Activated T-cell treated with anti-CD3 and anti-CD28 coated beads, Interleukin-2, amount 50 U/mL, for 72 hours (primary cell): ENCODE measurements at places on chromosomes 3 and 15.

DNA sequence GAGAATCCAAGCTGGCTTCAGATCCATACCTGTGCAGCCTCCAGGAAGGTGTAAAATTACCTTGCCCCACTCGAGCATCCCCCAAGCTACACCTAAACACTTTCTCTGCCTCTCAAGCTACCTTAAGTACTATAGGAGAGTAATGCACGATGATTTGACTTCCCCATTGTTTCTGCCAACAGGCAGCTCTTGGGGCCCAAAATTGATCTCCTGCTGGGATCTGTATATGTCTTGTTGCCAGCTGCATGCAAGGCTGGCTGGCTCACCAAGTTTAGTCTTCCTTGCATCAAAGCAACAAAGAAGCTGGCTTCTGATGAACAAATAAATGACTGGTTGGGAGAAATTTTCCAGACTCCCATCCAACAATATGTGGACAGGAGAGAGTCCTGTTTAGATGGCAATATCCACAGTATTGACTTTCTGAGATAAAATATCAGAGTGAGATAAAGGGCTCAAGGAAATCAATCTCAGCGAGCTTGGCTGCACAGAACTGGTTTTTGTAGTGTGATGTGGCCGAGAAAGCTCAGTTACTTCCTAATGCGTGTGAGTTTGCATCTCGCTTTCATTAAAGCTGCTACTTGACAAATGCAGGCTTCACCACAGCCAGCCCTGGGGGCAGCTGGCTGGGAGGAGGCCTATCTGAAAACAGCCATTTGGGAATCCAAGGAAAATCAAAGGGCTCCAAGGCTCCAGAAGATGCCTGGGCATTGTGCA is 140.7 kb downstream of the MINAR1 start:
- no peak for DNase-seq

DNA sequence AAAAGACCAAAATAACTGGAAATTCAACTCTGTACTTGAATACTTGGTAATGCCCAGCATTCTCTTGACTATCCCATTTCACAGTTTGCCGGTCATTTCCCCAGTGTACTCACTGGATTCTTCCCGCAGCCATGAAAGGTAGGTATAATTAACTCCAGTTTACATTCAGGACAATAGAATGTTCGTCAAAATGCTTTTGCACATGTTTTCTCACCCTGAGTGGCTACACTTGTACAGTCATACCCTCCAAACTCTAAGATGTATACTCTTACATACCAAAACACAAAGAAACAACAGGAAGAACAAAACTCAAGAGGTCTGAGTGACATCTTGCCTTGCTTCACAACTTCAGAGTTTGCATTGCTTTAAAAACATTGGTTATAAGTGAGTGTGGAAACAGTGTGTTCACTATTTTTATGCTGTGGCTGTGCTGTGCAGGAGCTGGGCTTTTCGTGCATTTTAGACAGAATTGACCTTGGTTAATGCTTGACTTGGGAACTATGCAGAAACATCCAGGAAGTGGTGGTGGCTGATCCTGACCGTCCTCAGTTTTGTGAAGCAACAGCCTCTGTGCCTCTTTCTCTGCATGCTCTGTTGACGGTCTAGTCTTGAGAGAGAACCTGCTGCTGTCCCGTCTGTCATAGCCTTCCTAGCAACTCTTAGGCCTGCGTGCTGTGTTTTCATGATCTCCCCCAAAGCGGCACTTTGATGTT is 90.5 kb downstream of the IGF1R start:
- DNase-seq: no peak

- no peak for DNase-seq
Observed at GRCh38 chr3:13501958-13502790, 22.1 kb downstream of the HDAC11 start.

GRCh38 chr3:178420033-178420432 is 116.2 kb upstream of the KCNMB2 start:
- no peak for DNase-seq

- no peak for DNase-seq
Observed at GRCh38 chr3:12239301-12239700, 49.6 kb upstream of the PPARG start.

DNA sequence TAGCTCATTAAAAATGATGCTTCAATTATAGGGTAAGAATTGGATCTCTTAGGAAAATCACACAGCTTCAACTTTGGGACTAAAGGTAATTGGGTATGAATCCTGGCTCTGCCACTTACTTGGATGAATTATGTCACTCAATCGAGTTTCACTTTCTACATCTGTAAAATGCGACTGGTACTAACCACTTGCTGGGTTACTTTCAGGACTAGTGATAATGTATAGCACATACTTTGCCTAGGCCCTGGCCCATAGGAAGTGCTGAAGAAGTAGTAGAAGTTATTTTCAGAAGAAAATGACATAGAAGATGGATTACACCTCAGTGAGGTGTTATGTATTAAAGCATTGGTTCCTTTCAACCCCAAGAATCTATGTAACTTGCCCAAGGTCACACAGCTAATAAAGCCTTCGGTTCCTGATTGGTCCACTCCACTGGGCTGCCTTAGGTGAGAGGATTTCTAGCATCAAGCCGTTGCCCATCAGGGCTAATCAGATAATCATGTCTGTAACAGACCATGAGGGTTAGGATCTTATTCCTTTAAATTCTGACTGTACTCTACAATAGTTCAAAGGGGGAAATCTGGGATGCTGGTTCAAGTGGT is 29.4 kb upstream of the AP4E1 start:
- peak; percentile 46 for DNase-seq

GRCh38 chr3:16415911-16416476 is 97.5 kb downstream of the RFTN1 start:
- no peak for DNase-seq

GRCh38 chr3:41569632-41570305 is 370.5 kb downstream of the CTNNB1 start:
- no peak for DNase-seq

- no peak for DNase-seq
Observed at GRCh38 chr15:58423831-58424608, 7.8 kb upstream of the LIPC start.

- no peak for DNase-seq
Observed at GRCh38 chr3:17546500-17547255, 195.8 kb downstream of the TBC1D5 start.

DNA sequence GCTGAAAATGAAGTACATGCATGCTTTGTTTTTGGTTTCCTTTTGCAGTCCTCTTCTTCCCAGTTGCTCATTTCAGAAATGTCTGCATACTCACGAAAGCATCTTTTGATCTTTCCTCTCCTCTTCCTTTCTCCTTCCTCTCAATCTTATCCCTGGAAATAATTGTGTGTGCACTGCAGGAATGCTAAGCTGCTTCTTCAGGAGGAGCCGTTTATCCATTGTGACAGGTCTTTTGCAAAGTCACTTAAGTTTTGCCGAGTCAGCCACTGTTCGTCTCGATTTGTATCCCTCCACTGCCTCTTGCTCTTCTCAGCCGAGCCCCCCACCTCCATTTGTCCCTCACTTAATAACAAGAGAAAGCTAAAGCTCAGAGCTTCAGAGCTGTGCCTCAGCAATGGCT is 597.6 kb downstream of the AGBL1 start:
- no peak for DNase-seq

DNA sequence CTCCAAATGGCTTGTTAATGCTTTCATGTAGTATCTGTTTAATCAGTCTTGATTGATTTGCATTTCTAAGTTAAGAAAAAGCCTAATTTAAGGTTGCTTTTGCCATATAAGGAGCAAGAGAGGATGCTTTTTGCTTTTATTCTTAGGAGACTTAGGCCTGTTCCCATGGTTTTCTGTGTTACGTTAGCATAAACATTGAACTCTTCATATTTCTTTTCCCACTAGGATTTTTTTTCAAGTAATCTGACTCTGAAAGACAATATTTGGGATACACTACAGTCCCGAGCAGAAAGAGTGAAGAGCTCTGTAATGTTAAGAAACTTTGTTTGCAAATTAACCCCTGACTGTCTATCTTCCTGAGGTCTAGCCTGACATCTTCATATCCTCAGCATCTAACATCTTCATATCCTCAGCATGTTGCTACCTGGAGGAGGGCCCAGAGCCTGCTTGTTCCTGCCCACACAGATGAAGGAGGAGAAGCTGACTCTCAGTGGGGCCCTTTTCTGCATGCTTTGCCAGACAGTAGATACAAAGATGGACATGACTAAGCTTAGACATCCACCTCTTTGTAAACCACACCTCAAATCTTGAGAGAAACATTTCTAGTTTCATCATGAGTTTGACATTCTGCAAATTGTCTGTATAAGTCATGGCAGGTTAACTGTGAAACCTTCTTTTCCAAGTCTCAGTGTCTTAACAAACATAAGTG is 86.2 kb upstream of the COL6A5 start:
- DNase-seq: peak; percentile 8

DNA sequence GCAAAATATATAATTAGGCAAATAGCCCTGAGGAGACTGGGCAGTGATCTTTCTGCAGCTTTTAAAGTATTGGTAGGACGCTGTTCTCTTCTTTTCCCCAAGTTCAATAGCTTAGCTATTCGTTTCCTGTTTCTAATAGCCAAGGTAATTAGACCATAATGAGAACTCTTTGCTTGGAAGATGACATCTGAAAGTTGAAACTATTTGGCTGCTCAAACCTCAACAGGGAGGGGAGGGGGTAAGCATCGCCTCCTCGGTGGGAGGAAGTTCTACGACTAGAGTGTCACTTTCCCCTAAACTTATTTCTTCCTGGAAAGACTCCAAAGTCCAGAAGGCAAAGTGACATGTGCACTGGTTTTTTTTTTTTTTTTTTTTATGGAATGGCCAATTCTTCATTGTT is 22.8 kb upstream of the ALDH1A3 start:
- DNase-seq: no peak

GRCh38 chr3:149470381-149470780 is 4.1 kb upstream of the TM4SF4 start:
- DNase-seq: no peak

DNA sequence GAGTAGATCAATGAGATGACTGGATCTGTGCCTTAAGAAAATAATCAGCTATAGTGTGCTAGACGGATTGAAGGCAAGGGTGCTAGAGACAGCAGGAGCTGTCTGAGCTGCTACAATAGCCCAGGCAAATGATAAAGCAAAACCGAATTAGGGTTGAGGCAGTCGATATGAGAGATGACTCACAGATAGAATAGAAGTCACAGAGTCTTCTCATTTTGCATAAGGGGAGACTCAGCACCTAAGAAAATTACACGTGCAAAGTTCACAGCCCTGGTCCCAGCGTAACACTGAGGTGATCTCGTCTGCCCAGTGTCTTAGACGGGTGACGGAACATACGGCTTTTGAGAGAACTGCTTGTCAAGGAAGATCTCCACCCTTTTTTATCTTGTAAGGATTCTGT is 11.6 kb downstream of the LPP start:
- peak; percentile 42 for DNase-seq

DNA sequence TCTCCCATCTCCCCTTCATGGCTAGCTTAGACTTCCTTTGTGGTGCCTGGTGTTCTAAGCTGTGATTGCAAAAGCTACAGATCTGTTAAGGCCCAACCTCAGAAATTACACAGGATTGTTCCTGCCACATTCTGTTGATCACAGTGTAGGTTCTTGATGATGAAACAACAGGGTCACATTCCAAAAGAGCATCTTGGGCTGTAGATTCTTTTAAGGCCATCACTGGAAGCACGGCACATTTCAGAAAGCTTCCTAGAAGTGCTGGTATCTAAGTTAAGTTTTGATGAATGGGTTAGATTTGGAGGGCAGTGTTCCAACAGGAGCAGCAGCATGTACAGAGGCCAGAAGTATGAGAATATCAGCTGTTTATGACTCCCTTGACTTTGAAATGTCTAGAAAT is 107.5 kb upstream of the SKOR1 start:
- DNase-seq: no peak

GRCh38 chr3:191915712-191916111 is 454.7 kb downstream of the PYDC2 start:
- DNase-seq: no peak

GRCh38 chr15:57227899-57228298 is 148.4 kb upstream of the CGNL1 start:
- no peak for DNase-seq

- no peak for DNase-seq
Observed at GRCh38 chr3:4898454-4899313, 80.6 kb upstream of the BHLHE40 start.

DNA sequence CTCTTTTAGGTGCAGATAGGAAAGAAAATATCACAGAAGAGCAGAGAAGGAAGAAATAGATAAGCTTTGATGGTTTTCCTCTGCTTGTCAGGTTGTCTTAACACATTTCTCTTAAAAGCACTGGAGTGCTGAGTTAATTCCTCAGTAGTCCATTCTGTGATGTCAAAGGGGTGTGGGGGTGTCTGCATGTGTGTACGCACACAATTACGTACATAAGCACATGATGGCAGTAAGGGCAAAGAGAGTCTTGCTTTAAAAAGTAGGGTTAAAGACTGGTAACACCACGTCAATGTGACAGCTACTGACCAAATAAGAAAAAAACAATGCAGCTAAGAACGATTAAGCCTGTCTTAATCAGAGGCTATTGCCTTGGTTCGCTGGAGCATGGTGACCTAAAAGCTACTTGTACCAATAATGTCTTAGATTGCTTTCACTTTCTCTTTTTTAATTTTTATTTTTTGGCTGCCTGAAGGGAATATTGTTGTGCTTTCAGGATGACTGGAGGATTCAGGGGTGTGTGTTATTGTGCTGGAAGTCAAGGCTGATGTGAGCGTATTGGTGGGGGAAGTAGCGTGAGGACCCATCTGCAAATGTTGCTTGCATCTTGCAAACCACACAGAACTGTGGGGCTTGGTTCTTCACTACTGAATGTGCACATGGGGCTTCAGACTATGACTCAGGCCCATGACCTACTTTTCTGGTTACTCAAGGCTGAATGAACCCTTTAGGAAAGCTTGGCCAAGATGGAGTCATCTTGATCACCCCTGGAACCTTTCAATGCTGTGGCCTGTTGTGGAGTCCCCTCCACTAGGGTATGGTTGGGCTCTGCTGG is 417.8 kb upstream of the TPM1 start:
- no peak for DNase-seq

DNA sequence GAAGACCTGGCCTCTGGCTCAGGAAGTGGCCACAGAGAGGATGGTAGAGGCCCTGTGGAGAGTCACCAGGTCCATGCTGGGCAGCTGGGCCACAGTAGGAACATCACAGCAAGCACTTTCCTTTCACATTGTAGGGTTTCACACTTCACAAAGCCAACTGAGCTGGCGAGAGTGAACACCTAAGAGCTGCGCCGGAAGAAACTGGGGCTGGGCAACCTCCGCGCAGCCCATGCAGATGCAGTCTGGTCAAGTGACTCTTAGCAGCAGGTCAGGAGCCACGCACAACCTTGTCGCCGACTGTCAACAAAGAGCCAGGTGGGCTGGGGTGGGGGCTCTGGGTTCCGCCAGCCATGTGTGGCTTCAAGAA is 15.3 kb upstream of the SHISA5 start:
- DNase-seq: no peak
